ENCODE measurements at places on chromosomes 3 and 15.

DNA sequence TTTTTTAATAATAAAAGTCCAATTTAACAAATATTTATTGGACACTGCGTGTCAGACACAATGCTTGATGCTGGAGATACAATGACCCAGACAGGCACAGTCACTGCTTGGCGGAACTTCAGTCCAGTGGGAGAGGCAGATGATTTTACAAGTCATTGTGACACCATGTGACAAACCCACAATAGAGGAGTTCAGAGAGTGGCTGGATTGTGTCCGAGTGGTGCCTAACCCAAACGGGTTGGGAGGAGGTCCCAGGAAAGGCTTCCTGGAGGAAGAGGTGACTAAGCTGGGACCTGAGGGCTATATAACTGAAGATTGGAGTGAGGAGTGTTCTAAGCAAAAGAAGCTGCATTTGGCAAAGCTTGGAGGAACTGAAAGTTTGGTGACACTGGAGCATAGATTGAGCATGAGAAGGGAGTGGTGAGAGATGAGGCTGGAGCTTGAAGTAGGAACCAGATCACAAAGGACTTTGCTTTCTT is 41.4 kb downstream of the CRTC3 start:
- no peak for DNase-seq

DNA sequence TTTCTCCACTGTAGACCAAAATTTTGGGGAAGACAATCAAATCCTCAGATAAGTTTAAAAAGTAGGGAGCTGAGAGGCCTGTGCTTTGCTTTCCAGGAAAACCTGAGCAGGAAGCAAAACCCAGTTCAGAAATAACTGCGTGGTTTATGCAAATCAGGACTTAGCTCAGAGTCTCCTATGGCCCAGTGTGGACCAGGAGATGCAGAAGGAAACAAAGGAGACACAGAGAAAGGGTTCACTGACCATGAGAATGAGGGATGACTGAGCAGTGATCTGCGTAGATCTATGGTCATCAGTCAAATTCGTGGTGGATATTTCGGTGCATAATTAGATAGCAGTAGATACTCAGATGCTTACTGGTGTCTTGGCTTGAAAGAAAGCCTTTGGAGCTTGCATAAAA is 196.6 kb downstream of the TPRG1 start:
- no peak for DNase-seq

DNA sequence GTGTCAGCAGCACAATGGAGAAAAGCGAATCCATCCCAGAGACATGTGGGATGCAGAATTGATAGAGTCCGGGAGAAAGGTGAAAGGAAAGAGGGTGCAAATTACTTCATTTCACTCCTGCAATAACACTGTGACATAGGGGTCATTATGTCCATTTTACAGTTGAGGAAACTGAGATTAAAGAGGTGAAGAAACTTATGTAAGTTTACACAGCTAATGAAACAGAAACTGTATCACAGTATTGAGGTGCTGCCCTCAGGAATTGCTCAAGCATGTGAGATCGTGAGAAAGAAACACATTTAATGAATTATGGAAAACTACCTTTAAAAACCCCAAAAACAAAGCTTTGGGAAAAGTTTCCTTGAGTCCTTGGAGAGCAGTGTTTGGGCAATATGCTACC is 103.6 kb upstream of the PFN2 start:
- no peak for DNase-seq

DNA sequence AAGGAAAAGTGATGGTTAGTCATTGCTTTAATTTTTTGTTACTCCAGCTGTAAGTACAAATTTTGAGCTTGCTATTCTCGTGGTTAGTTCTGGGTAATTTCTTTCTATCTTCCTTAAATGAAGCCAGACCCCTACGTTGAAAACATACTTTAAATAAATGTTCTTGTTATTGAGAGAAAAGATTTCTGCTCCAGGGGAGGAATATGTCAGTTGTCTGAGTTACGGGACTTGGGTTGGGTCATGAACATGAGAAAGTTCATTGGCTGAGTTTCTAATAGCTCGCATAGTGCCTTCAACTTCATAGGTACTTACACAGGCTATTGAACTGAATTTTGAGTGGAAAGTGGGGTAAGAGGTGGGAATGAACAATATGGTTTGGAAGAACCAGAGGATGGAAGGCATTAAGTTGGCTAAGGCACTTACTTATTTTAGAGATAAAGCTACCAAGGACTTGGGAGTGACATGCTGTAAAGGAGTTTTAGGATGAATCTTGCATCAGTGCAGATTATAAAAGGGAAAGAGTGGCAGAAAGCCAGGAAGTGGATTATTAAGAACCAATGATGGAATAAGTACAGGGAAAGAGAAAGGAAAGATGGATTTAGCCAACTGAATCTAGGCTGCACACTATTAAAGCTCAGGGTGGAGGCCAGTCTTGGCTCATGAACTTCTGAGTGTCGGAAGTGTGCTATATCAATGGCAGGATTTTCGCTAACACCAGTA is 1.4 kb downstream of the RPSA start:
- DNase-seq, result no peak

GRCh38 chr15:91413142-91413541 is 313.1 kb downstream of the SV2B start:
- DNase-seq, result no peak

DNA sequence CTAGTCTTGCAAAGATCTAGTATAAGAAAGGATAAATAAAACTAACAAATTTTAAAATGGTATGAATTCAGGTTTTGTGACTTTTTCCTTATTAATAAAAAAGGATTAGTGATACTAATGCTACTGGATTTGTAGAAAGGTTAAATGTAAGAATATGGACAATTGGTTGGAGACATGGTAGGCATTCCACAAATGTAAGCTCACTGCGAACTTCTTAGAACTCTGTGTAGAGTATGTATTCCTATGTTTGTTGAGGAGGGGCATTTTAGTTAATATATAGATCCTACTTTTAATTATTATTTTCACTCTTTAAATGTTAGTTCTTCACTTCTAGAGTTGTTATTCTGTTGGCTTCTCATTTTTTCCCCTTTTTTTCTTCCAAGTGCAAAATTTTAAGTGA is 414.3 kb downstream of the RBMS3 start:
- no peak for DNase-seq

DNA sequence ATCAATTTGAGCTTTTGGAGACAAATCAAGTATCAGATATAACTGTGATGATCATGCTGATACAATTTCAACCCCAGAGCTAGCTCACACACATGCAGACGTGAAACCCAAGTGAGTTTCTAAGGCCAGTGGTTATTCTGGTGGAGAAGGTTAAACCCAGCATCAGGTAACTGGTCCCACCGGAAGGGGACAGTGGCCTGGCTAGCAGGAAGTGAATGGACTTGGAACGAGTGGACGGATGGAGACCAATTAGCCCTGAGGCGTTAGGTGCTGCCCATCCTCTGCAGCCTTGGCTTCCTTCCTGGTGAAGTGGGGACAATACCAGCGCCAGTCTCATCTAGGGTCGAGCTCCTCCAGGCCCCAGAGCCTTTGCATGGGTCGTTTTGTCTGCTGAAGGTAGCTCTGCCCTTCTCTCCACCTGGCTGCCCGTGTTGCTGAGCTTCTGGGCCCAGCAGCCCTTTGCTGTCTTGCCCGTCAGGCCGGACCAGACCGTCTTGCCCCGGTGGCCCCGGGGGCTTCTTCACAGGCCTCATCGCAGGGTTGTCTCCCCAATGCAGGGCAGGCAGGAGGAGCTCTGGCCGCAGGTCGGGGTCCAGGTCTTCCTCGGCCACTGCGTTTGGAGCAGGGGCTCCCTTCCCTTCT is 915 bp upstream of the KCTD6 start:
- DNase-seq, result no peak

- DNase-seq, result no peak
These were observed 17.2 kb downstream of the CCDC33 start for GRCh38 chr15:74253211-74253921.

GRCh38 chr3:172209333-172210321 is 170.2 kb downstream of the FNDC3B start:
- DNase-seq, result no peak

- peak; percentile 72 for DNase-seq
These were observed 330.2 kb downstream of the EPHB1 start for GRCh38 chr3:135125171-135125801.

GRCh38 chr3:160675566-160676124 is 1.3 kb upstream of the ARL14 start:
- no peak for DNase-seq

GRCh38 chr3:129240436-129240835 is 9.0 kb upstream of the COPG1 start:
- DNase-seq, result no peak

DNA sequence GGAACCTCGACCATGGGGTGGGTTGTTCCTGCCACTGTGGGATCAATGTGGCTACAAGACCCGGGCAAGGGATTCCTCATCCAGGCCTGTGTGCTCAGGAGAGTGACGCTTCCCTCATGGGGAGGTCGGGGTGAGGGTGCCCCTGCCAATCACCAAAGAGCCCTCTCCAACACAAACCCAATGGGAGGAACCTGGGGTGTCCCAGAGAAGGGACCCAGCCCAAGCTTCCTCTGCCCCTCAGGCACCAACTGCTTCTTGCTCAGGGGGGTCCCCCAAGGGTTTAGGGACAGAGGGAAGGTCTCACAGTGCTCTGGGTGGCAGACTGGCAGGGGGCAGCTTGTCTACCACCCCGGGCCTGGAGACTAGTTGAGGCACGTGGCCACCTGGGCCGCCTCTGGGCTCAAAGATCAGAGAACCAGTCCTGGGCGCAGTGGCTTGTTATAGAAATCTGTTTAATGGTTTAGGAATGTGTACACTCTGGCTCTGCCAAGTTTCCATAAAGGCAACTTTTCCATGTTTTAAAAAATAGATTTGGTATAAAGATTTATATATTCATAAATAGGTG is 26.6 kb downstream of the GP9 start:
- DNase-seq, result peak; percentile 58

DNA sequence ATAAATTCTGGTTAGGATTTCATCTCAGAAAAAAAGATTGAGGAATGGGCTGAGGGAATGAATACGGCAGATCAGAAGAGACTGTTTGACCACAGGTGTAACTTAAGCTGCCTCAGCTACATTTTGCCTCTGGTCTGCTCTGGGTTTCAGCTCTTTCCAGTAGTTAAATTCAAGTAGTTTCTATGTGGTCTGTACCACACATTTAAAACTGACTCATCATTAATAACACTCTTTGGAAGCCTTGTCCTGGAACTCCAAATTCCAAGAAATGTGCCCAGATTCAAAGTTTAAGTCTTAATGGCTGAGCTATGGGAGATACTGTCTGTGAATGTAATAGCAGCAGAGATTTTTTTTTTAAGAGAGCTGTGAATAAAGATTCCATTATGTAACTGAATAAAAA is 133.1 kb upstream of the IGSF10 start:
- DNase-seq, result peak; percentile 27

- no peak for DNase-seq
These were observed 13.3 kb downstream of the RARB start for GRCh38 chr3:25441234-25441856.

- DNase-seq, result no peak
These were observed 551.9 kb upstream of the GOLIM4 start for GRCh38 chr3:168647582-168647981.

DNA sequence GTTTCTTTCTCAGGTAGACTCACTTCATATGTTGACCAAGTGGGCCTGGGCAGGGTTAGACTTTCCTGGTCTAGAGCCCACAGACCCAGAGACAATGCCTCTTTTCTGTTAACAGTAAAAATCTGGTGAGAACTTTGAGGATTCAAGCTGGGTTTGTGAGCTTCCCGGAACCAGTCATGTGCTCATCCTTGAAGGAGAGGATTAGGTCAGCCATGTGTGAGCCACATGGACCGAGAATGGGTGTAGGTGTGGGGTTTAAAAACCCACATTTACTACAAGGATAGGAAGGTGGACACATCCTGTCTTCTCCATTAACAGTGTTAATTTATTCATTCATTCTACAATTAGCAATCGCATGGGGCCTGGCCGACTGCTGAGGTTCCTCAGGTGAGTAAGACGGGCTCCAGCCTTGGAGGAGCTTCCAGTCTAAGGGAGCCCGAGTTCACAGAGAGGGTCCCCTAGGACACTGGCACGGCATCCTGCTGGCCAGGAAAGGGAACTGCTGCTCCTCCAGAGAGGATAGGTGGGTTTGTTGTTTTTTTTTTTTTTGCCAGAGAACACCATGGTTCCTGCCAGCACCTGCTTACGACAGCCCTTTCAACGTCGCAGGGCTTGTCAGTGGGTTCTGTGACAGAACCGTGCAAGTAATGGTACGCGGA is 69.0 kb downstream of the SQOR start:
- DNase-seq, result no peak

- DNase-seq, result peak; percentile 50
These were observed at the start of gene ANKUB1 for GRCh38 chr3:149792452-149793270. Gene ANKUB1 (minus strand): TSS chr3:149792554. CDS start chr3:149792366, 188 bp downstream.

DNA sequence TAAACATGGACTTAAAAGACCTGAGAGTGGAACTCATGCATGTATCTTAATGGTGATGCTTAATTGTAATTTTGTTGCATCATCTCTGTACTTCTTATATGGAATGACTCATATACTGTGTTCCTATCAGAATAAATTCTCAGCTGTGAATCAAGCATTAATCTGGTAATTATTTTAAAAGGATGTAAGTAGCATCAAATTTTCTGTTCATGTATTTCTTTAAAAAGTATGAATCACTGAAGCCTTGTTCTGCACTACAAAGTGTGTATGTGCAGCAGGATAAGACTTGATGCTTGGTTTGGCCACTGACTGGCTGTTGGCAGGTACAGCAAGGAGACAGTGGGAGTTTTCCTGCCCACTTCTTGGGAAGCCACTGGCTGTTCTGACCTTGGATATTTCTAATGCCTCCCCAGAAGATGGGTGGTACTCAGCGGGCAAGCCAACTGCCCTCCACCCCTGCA is 123.9 kb downstream of the ANO10 start:
- no peak for DNase-seq

GRCh38 chr15:24856397-24857390 is 98.1 kb upstream of the SNRPN start:
- peak; percentile 89 for DNase-seq

GRCh38 chr15:91284758-91285466 is 184.9 kb downstream of the SV2B start:
- DNase-seq, result no peak

DNA sequence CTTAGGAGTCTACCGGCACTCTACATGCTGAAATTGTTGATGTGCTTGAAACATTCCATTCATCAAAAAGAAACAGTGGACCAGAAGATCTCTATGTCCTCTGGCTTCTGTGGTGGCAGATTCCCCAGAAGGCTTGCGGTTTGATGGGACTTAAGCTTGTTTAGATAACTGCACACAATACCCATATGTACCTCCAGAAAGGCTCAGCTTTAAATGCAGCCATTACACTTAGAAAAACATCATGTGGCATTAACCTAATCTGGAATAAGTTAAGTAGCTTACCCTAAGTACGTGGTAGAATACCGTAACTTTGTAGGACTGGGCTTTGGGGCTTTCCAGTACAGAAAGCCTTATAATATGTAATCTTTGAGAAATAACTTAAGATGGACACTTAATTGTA is 187.3 kb downstream of the RBMS3 start:
- no peak for DNase-seq

- DNase-seq, result peak; percentile 20
These were observed 88.0 kb upstream of the IQSEC1 start for GRCh38 chr3:13161021-13161759.
